ENCODE measurements at places on chromosomes 4 and X. TPM values are rescaled to one million over a fixed set of nuclear protein-coding genes. Genes with fewer than 3 reads are reported as not detected.

DNA sequence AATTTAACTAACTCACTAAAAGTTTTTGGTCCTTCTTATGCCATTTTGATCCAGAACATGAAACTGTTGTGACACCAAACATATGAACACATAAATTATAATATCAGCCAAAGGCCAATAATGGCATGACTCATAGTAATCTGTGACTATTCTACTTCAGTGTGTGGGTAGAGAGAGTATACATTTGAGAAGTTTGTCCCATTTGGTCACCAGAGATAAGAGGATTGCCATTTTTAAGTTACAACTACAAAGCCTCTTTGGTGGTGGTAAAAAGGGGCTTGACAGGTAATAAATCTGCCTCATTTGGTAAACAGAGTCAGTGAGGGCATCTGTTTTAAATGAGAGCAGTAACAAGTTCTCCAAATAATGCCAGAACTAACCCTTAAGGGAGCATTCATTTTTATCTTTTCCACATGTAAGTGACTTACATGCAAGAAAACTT lies 117.9 kb downstream of the TBC1D19 start:
- DNase-seq: no peak
- H3K27me3 ChIP-seq: no peaks in the 10 kb centered on the region
- peaks cover 7% of the 10 kb centered on the region for H3K4me1 ChIP-seq

DNA sequence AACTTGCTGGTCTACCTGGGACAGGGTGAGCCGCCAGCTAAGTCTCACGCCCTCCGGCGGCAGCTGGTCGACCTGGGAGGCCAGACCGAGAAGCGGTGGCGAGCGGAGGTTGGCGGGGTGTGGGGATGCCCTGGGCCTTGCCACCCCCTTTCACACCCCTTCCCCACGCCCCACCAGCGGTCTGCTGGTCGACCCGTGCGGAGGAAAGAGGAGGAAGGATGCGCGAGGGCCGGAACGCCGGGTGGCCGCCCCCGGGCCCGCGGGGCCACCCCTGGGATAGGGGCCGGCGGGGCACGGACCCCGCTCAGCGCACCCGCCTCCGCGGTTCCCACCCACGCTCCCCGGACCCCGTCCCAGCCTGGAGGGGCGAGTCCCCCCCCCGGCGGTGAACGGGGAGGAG lies 28.3 kb upstream of the DCAF12L1 start:
- H3K4me3 ChIP-seq: no peak overlapping the region
- DNase-seq: no peak
- H3K4me1 ChIP-seq: no peaks in the 10 kb centered on the region

- no peak for DNase-seq
- no peaks in the 10 kb centered on the region for H3K4me1 ChIP-seq
- H3K4me3 ChIP-seq: no peak overlapping the region
- H3K27me3 ChIP-seq: no peaks in the 10 kb centered on the region
Measured at GRCh38 chr4:115780835-115781234, 667.4 kb upstream of the NDST4 start.

DNA sequence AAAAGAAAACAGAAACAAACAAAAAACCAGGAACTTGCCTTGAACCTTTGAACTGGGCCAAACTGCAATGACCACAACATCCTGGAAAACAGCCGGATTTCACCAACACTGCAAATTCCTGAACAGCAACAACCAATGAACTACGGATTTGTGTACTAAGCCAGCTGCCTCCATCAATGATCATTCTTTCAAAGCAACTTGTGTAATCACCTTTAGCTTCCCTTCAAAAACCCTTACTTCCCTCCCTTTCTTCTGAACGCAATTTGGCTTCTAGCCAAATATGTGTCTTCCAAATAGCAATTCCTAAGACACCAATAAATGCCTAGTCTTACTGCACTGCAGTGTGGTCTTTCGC lies 98.5 kb upstream of the FAM47C start:
- H3K36me3 ChIP-seq: no peaks in the 10 kb centered on the region
- H3K4me1 ChIP-seq: no peaks in the 10 kb centered on the region
- no peaks in the 10 kb centered on the region for H3K27me3 ChIP-seq
- no peak for DNase-seq
- H3K4me3 ChIP-seq: no peak overlapping the region

- no peak overlapping the region for H3K4me3 ChIP-seq
- H3K36me3 ChIP-seq: no peaks in the 10 kb centered on the region
- H3K4me1 ChIP-seq: no peaks in the 10 kb centered on the region
- no peaks in the 10 kb centered on the region for H3K27me3 ChIP-seq
- no peak overlapping the region for H3K27ac ChIP-seq
Measured at GRCh38 chr4:6097581-6097980, 79.3 kb upstream of the C4orf50 start.

DNA sequence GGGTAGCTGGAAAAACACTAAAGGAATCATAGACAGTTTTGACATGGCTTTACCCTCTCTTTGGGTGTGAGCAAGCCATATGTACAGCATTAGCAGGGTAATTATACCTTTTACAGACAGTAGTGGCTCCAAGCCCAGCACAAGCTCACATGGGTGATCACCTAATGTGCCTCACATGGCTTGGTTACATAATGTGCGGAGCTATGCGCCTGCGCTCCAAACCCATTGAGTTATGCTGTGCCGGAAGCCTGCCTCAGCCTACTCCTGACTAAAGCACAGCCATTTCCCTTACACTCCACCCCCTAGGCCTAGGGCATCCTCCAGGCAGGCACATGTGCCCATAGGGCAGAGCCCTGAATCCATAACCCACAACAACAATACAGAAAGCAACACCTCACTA lies 6.5 kb upstream of the TSPAN5 start:
- peaks cover 29% of the 10 kb centered on the region for H3K4me1 ChIP-seq
- no peak overlapping the region for H3K27ac ChIP-seq
- no peaks in the 10 kb centered on the region for H3K27me3 ChIP-seq
- no peaks in the 10 kb centered on the region for H3K36me3 ChIP-seq

GRCh38 chr4:1492142-1492457 lies 85.9 kb upstream of the NKX1-1 start:
- DNase-seq: peak; percentile 11
- no peak overlapping the region for H3K27ac ChIP-seq
- H3K4me1 ChIP-seq: no peaks in the 10 kb centered on the region

GRCh38 chr4:1052231-1052671 lies 40.8 kb downstream of the FGFRL1 start:
- H3K36me3 ChIP-seq: no peaks in the 10 kb centered on the region
- H3K27me3 ChIP-seq: no peaks in the 10 kb centered on the region
- no peaks in the 10 kb centered on the region for H3K4me1 ChIP-seq
- DNase-seq: no peak

- no peaks in the 10 kb centered on the region for H3K4me1 ChIP-seq
- H3K4me3 ChIP-seq: no peak within 1 kb of the TSS
- H3K27me3 ChIP-seq: no peaks in the 10 kb centered on the region
- peak; percentile 60 for DNase-seq
Measured at GRCh38 chr4:174828845-174829701, at the start of gene GLRA3. TSS of gene GLRA3 (minus strand) at chr4:174829247. CDS start at chr4:174828811, 436 bp downstream.

DNA sequence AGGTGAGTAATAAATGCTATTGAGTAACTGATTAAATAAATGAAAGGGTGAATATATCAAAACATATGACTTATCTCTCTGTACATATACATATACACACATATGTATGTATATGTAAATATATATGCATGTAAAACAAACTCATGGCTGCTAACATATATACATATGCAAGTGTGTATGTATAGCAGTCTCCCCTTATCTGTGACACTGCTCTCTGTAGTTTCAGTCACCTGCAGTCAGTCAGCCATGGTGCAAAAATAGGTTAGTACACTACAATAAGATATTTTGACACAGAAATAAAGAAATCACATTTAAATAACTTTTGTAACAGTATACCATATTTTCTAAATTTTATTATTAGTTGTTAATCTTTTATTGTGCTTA lies 467.4 kb downstream of the EPHA5 start:
- no peaks in the 10 kb centered on the region for H3K27me3 ChIP-seq
- no peaks in the 10 kb centered on the region for H3K4me1 ChIP-seq
- DNase-seq: no peak
- no peak overlapping the region for H3K27ac ChIP-seq
- no peaks in the 10 kb centered on the region for H3K36me3 ChIP-seq
- H3K4me3 ChIP-seq: no peak overlapping the region

The CT45A5 gene
- not detected for total RNA-seq
